NCI-H1436 treated with DMSO at 0.1 percent for 48 hours (cell line): ENCODE measurements at places on chromosomes 12 and 14.

- DNase-seq, result no peak
Measured at GRCh38 chr12:3405821-3406220, 85.2 kb upstream of the PRMT8 start.

DNA sequence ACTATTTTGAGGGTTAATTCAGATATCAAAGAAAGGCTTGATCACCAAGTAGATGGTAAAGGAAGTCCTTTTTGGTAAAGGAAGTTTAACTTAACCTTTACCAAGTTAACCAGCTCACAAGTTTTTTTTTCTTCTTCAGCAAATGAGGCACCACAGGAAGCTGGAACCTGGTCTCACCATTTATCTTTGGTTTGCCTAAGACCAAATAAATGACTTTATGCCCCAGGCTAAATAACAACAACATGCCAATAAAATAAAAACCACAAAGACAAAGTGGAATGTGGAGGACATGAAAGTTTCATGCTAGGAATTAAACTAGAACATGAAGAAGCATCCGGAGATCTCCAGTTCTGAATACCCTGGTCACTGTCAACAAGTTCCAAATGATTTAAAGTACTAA lies 116.8 kb upstream of the PRICKLE1 start:
- no peak for DNase-seq

GRCh38 chr12:56775638-56776037 lies 12.5 kb downstream of the HSD17B6 start:
- no peak for DNase-seq

- DNase-seq, result no peak
Measured at GRCh38 chr12:104339663-104340062, 36.1 kb downstream of the EID3 start.

- no peak for DNase-seq
Measured at GRCh38 chr12:92540782-92541423, 161.9 kb upstream of the PLEKHG7 start.

DNA sequence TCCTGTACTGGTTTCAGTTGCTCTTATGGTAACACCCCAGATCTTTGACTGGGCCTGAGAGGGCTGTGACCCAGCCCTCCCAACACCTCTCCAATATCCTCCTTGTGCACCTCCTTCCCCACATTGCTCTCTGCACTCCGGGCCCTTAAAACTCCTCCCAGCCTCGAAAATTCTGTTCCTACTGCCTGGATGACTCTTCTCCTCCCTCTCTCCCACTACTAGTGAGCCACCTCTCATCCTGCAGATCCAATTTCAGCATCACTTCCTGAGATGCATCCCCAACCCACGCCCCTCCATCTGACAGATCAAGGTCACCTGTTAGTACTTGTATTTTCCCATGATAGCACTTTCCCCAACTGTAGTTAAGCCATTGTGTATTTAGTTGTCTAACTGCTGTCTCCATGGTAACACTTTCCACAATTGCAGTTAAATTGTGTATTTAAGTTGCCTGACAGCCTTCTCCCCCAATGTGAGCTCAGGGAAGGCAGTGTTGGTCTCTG lies 11.5 kb upstream of the NT5DC3 start:
- peak; percentile 96 for DNase-seq

DNA sequence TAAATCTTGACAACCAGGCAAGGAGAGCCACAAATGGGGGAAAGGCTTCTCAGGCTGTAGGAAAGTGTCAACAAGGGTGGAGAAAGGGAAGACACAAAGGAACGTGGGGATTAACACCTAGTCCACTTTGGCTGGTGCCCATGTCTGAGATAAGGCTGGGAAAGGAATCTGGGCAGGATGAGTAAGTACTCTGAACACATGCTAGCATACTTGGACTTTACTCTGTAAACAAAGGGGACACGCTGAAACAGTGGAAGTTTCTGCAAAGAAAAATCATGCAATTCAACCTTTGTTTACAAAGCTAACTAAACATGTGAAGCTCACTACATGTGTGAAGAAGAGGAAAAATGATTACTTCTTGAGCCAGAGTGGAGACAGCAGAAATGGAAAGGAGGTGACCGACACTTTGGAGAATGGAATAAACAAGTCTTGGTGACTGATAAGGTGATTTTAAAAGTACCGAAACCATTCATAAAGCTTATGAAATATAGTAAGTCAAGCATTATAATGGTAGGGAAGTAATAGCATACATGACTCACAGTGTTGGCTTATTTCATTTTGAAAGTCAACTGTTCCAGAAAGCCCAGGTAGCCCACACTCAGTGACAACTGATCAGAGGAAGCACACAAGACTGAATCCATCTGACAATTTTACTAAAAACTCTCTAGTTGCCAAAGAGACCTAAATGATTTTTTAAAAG lies 13.2 kb downstream of the CPNE8 start:
- DNase-seq, result no peak

DNA sequence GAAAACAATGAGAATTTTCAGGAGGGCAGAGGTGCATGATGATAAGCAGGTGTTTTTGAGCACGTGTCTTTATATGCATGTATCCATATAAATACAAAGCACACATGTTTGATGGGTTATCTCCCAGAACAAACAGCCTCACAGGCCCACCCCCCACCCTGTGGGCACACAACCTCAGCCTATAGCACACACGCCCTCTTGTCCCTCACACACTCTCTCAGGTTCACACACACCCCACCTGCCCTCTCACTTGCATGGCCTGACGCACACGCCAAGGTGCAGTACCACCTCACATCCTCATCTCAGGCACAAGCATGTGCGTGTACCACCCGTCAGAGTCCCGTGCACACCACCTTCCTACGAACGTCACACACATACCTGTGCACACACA lies 8.6 kb upstream of the KRT8 start:
- no peak for DNase-seq

DNA sequence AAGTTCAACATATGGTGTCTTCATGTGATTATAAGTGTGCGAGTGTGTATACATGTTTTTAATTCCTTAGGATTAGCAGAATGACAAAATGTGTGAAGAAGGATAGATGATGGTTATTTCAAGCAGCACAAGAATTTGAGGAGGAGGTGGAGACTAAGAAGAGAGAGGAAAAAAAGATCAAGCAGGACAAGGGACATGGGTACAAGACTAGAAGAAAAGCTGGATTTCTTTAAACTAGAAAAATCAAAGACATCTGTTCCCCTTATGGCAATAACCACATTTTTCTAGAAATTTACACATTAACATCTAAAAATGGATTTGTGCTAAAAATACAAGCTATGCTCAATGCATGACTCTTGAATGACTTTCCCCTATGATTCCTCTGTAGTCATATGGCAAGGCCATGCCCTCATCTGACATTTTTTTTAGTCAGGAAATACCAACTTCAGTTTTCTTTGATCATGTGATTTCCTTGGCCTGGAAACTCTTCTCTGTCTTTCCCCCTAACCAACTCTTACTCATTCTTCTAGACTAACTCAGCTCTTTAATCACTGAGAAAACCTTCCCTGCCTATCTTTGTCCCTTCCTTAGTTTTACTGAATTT lies 435.8 kb downstream of the NRXN3 start:
- DNase-seq, result no peak

DNA sequence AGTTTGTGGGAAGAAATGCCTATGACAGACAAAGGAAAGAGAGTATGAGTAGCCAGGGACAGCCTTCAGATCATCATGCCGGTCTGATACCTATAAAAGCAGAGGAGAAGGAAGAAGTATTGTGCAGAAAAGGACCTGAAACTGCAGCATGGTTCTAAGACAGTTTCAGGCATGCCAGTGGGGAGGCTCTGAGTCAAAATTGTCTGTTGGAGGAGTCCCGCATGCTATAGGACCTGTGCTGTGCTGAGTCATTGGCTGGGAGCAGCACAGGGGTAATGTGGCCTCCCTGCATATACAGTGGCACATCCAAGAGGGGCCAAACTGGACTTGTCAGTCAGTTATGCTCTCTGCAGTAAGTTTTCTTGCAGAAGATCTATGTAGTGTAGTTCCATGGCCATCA lies 40.7 kb downstream of the NEUROD4 start:
- DNase-seq, result no peak

- no peak for DNase-seq
Measured at GRCh38 chr12:67661311-67662021, 12.9 kb downstream of the DYRK2 start.

DNA sequence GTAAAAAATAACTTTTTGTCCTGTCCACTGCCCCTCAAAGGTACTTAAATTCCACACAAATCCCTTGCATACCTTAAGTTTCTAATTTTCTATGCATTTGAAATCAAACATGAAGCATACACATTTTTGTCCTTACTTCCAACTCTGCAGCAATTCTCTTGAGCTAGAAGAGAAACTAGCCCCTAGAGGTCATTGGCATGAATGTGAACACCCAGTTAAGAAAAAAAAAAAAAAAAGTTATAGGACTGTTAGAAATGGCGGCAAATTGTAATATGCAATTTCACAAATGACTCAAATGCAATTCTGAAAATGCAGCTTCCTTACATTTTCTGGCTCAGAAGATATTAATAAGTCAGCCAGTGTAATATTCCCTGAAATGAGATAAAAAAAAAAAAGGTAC lies 4.6 kb upstream of the ESR2 start:
- DNase-seq, result no peak

GRCh38 chr14:32080001-32080510 lies 3.0 kb downstream of the ARHGAP5 start:
- no peak for DNase-seq

GRCh38 chr14:81095539-81095938 lies 125.2 kb downstream of the GTF2A1 start:
- DNase-seq, result no peak

DNA sequence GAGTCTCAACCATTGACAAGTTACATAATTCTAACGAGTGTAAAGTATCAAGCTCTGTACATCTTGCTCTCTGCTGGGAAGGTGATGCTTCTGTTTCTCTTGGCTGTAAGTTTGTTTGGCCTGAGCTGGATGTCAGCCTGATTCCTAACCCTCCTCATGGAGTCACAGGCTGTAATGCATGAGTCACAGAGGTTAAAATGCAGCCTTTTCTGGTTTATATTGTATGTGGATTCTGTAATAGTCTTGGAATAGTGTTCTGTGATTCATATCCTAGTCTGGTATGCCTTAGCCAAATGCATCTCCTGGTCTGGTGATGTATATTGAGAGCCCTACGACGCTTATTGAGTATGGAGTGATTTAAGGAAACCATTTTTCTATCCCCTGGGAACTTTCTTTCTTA lies 104.5 kb upstream of the FRMD6 start:
- DNase-seq, result no peak

DNA sequence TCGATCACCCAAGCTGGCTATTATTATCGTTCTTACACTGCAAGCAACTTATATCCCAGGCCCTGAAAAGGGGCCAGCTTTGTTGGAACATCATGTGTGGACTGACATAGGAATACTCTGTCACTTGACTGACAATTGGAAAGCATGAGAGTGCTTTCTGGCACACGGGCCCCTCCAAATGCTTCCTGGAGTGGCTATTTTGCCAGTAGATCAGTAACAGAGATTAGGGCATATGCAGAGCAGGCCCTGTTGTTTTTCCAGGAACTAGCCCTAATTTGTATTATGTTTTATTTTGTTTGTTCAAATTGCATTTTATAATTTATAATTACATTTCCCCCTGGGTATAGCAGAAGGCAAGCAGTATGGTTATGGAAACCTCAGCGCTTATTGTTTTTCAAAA lies 170.1 kb upstream of the FRMD6 start:
- no peak for DNase-seq

GRCh38 chr12:54006559-54007220 lies 2.1 kb upstream of the HOXC8 start:
- no peak for DNase-seq

GRCh38 chr12:52818388-52818787 lies 4.5 kb upstream of the KRT4 start:
- DNase-seq, result no peak

GRCh38 chr14:35213143-35213788 lies 78.9 kb upstream of the PSMA6 start:
- no peak for DNase-seq

DNA sequence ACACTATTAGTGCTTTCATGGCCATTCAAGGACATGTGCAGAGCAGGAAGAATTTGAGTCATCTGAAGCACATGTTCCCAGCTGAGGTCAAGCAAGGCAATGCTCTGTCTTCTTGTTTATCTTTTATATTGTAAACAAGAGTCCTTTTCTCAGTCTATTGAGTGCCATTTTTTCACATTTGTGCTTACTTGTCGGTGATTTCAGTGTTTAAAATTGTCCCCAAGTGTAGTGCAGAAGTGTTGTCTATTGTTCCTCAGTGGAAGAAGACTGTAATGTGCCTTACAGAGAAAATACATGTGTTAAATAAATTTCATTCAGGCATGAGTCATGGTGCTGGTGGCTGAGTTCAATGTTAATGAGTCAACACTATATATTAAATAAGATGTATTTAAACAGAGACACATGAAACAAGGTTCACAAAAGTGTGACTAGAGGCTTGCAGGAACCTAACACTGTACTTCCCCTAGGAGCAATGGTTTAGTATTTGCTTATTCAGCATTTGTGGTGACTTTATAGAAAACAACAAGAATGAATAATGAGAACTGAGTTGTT lies 391.1 kb downstream of the LRIG3 start:
- DNase-seq, result no peak

GRCh38 chr12:48966177-48966895 lies 5.2 kb downstream of the WNT10B start:
- DNase-seq, result no peak

DNA sequence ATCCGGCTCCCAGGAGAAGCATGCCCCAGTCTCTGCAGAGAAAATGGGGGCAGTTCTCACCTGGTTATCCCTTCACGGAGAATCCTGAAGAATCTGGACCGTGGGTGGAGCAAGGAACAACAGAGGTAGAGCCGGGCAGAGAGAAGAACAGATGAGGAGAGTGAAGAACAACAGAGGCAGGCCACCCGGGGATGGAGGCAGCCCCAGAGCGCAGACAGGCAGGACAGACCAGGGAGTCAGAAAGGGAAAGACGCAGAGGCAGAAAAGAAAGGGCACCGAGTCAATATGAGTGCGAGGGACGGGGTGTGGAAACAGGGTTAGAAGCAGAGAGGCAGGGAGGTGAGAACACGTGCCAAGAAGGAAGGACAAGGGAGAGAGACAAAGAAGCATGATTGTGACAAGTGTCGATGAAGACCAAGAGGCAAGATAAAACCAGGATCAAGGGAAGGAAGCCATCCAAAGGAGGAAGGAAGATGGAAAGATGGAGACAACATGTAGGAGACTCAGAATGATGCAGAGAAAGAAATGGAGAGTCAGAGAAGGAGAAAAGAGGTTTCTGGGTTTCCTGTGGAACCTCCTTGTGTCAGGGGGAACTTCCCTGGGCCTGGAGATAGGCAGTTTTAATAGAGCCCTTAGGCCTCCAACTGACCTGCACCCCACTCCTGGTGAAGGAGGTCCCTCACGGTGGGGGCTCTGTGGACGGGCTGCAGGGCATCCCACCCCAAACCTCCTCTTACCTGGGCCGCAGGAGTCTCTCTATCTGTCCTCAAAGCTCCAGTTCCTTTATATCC lies at the start of gene MYH6:
TSS of gene MYH6 (minus strand) at position 758 of the 791 bp plus-strand sequence. CDS start 1,050 bp downstream, outside the sequence.
- no peak for DNase-seq

- DNase-seq, result no peak
Measured at GRCh38 chr12:27965966-27966365, 6.6 kb downstream of the PTHLH start.

DNA sequence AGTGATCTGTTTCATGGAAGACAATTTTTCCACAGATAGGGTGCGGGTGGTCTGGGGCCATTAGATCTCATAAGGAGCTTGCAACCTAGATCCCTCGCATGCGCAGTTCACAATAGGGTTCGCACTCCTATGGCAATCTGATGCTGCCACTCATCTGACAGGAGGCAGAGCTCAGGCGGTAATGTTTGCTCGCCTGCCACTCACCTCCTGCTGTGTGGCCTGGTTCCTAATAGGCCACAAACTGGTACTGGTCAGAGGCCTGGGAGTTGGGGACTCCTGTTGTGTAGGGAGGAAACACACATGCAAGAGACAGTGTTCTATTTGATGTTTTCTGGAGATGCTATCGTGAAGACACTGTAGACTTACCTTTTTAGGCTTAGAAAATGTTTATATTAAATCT lies 77.0 kb upstream of the FGD4 start:
- no peak for DNase-seq
